ENCODE measurements at places on chromosomes 6 and 20.

GRCh38 chr6:372336-372911 lies 19.1 kb upstream of the IRF4 start:
- H3K36me3 ChIP-seq, result no peaks in the 10 kb centered on the region
- DNase-seq, result no peak
- peaks cover 25% of the 10 kb centered on the region for H3K4me1 ChIP-seq
- peak overlapping the region; percentile 72 for H3K4me3 ChIP-seq

GRCh38 chr20:17314264-17314663 lies 87.4 kb downstream of the PCSK2 start:
- H3K27ac ChIP-seq, result no peak overlapping the region
- H3K27me3 ChIP-seq, result peaks cover 7% of the 10 kb centered on the region
- no peak overlapping the region for H3K4me3 ChIP-seq
- no peak for DNase-seq

GRCh38 chr20:33444797-33445560 lies 1.4 kb upstream of the SNTA1 start:
- peaks cover 25% of the 10 kb centered on the region for H3K4me1 ChIP-seq
- peak overlapping the region; percentile 91 for H3K27ac ChIP-seq
- DNase-seq, result no peak
- H3K36me3 ChIP-seq, result peaks cover 2% of the 10 kb centered on the region

DNA sequence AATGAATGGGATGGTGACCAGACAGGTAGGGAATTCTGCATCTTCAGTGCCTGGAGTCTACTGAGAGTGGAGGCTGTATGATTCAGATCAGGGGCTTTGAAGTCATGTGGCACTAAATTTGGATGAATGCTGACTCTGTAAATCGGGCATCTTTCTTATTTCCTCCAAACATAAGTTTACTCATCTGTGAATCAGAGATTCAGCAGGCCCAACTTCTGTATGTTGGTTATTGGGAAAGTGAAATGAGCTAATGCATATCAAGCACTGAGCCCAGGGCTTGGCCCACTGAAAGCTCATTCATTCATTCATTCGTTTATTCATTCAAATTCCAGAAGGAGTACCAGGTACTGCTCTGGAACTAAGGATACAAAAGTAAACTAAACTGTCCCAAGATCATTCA lies 192.3 kb upstream of the RIN2 start:
- no peaks in the 10 kb centered on the region for H3K36me3 ChIP-seq
- no peaks in the 10 kb centered on the region for H3K4me1 ChIP-seq
- no peak for DNase-seq
- H3K27ac ChIP-seq, result no peak overlapping the region
- no peak overlapping the region for H3K4me3 ChIP-seq

- no peaks in the 10 kb centered on the region for H3K4me1 ChIP-seq
- H3K27ac ChIP-seq, result no peak overlapping the region
- H3K4me3 ChIP-seq, result no peak overlapping the region
- no peak for DNase-seq
- H3K36me3 ChIP-seq, result no peaks in the 10 kb centered on the region
Observed at GRCh38 chr20:8851446-8851845, 217.4 kb upstream of the PLCB4 start.

- H3K4me1 ChIP-seq, result peaks cover 4% of the 10 kb centered on the region
- DNase-seq, result no peak
- no peak overlapping the region for H3K27ac ChIP-seq
- H3K36me3 ChIP-seq, result peaks cover 3% of the 10 kb centered on the region
- H3K4me3 ChIP-seq, result no peak overlapping the region
Observed at GRCh38 chr20:34300256-34300806, 2.8 kb downstream of the AHCY start.

GRCh38 chr6:149821492-149821891 lies 42.7 kb downstream of the LRP11 start:
- H3K27ac ChIP-seq, result no peak overlapping the region
- H3K4me3 ChIP-seq, result no peak overlapping the region
- DNase-seq, result no peak
- H3K27me3 ChIP-seq, result peaks cover 5% of the 10 kb centered on the region
- no peaks in the 10 kb centered on the region for H3K4me1 ChIP-seq
